ENCODE measurements at places on chromosomes 6 and 20.

- no peak for DNase-seq
Measured at GRCh38 chr20:48159145-48160008, 374.1 kb upstream of the SULF2 start.

DNA sequence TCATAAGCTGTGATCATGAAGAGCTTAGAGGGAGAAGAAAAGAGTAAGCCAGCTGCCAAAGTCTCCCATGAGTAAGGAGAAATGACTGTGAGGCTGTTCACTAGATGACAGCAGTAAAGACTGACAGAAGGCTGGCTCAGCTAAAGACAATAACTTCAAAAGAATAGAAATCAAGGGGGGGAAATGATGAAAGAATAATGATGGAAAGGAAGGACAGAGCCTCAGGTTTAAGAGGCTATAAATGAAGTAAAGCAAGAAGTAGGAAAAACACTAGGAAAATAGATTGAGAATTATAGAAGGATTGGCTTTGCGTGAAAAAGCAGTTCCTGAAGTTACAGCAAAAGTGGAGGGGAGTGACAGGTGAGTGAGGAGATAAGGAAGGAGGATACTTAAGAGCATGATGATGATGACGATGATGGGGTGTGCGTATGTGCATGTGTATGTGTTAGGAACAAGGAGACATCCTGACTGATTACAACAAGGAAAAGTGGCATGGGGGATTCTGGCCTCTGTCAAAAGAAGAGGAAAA lies 48.2 kb downstream of the HBS1L start:
- no peak for DNase-seq

DNA sequence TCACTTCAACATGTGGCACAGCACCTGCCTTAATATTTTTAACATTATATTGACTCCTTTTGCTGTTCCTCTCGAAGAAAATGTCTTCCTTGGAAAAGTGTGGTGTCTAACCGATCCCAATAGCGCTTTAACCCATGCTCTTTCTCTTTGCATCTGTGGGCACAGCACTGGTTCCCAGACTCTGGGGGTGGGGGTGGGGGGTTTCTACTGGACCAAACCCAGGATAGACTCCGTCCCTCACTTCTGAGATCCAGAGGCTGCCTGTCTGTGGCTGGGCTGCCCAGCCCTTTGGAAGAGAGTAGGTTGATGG lies 3.9 kb upstream of the ZNF292 start:
- DNase-seq = no peak

DNA sequence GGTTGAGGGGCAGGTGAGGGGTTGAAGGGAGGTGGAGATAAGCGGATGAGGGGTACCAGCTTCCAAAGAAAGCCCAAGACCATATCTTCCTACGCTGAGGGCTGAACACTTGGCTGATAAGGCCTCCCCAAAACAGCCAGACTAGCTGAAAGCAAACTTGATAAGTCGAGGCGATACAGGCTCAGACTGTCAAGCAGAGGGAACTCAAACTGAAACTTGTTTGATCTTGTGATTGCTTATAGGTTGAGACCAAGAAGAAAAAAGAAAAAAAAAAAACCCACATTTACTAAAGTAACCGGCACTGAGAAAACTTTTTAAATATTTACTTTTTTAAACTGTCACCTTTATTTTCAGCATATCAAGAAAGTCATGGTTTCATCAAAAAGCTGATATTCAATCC lies 73.6 kb downstream of the TRERF1 start:
- no peak for DNase-seq

DNA sequence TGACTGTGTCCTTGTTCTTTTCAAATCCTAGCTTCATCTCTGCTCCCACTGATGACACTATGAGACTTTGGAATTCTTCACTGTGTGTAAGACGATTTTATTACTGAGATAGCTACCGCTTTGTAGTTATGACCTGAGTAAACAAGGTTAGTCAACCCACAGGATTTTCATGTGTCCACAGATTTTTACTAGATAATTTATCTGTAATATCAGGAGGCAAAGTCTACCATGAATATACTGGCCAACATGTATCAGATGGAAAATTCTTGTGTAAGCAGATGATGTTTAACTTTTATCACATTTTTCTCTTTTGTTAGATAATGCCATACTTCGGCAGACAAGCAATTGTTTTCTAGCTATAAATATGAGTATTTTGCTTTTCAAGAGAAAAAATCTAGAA lies 119.8 kb downstream of the SGK1 start:
- no peak for DNase-seq

DNA sequence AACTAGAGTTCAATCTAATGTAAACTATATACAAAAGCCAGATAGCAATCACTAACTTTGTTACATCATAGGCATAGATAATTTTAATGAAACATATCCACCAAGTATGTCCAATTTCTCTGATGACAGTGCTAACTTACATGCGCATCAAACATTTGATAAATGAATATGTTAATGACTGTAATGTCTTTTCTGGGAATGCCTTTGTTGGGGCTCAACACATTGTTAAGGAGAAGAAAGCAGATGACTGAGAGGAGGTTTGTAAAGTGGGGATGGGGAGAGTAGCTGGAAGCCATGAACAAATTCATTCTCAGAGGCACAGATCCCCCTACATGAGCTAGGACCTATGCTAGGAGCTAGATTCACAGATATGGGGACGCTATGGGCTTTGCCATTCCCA lies 950.0 kb downstream of the KIF16B start:
- no peak for DNase-seq

DNA sequence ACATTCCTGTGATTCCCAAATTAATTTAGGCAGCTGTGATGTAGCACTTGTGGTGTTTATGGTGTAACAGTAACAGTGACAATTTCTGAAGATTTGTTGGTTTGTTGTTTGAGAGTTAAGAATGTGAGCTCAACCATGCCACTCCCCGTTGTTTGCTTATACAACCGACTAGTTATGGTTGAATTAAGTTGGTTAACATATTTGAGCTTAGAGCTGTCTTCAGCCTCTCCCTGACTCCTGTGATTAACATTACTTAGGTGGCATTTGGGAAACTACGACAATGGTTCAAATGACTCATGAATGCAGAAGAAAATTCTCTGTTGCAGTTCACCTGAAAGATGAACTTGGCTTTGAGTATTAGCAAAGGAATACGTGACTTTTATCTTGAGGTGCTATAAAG lies 35.9 kb upstream of the PRL start:
- no peak for DNase-seq

DNA sequence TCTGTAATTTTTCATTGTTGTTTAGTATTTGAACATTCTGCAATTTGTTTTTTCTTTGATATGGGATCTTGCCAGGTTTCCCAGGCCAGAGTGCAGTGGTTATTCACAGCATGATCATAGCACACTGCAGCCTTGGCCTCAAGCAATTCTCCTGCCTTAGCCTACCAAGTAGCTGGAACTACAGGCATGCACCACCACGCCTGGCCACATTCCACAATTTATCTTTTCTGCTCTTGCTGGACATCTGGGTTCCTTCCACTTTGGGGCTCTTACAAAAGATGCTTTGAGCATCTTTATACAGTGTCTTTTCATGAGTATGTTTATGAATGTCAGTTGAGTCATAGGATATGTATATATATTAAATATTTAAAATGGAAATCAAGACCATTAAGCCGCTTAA lies 42.0 kb downstream of the PGM3 start:
- no peak for DNase-seq

DNA sequence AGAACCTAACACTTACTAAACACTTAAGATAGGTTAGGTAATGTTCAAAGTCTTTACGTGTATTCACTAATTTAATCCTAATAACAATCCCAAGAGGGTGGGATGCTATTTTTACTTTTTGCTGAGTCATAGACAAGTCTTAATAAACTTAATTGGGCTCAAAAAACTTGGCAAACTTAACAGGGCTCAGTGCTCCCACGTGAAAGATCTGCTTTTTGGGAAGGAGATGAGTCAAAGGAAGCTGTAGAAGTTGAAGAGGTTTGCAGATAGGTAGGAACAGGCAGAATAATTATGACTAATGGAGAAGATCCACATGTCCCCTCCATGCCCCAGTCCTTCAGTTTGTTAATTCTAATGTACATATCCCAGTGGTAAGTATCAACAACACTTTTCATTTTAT lies 44.5 kb upstream of the STMND1 start:
- no peak for DNase-seq

DNA sequence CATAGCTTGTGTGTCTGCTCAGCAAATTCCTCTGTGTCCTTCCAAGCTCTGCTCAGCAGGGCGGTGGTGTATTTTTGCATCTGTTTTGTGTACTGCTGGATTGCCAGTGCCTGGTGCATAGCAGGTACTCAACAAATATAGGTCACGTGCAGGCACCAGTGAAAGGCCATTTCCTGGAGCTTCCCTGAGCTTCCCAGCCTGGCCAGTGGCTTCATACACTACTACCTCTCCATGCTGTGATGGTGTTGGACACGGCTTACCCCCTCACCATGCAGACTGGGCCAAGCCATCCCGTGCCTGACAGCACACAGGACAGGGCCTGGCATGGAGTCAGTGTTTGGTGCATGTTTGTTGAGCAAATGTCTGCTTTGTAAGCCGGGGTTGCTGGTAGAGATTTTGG lies 7.7 kb upstream of the PHACTR3 start:
- no peak for DNase-seq

DNA sequence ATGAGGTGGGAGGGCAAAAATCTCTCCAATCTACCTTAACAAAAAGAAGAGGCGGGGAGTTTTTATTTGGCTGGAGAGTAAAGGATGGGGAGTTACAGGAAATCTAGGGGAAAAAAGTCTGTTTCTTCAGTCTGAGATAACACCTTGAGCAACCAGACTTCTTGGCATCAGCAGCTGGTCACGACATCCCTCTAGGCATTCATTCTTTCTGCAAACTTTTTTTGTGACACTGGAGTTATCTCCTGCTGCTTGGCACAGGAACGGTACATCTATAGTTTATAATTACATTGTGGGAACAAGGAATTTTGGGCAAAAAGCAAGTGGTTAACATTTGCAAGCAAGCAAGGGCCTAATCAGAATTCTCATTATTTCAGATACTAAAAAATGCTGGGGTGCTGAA lies 50.6 kb upstream of the IFNGR1 start:
- DNase-seq = no peak

- DNase-seq = no peak
Measured at GRCh38 chr20:17616480-17617211, 46.8 kb downstream of the DSTN start.

DNA sequence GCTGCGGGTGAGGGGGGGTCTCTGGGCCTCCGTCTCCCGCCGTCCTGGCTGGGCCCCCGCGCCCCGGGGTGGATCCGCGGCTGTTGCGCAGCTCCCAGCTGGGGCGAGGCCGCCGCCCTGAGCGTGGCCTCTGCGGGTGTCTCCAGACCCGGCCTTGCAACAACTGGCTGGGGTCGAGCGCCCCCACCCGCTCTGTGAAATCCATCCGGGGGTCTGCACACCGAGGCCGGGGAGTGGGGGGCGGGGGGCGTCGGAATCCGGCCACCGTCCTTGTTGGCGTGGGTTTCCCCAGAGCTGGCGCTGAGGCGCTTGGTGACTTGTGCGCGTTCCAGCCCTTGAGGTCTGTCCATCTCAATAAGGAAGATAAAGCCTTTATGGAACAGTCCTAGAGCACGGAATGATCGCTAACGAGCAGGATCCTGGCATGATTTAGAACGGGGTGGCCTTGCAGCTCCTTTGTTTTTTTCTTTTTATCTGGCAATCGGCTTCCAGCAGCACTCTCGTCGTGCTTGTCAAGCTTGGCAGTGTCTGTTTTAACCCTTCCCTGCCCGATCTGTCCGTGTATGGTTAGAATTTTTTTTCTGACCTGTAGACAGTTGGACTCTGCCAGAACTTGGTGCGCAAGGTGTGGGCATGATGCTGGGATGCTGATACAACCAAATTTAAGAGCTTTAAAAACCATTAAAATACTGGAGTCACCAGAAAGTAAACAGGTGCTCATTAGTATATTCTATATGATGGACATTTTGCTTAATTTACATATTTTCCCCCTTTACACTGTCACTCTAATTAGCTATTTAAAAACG lies 675 bp downstream of the DSTN start:
- DNase-seq = no peak

DNA sequence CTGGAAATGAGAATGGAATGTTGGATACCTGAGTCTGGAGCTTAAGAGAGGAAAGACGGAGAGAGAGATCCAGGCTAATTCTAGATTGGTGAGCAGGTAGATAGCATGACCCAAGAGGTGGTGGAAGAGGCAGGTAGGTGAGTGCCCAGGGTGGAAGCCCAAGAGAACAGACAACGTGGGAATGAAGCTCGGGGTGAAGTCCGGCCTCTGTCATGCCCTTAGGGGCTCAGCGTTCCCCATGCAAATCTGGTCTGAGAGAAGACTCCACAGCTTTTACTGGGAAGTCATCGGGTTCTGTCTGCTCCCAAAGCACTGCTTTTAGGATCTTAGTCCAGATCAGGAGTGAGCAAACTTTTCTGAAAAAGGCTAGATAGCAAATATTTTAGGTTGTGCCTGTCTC lies 3.6 kb downstream of the NELFCD start:
- DNase-seq = no peak

DNA sequence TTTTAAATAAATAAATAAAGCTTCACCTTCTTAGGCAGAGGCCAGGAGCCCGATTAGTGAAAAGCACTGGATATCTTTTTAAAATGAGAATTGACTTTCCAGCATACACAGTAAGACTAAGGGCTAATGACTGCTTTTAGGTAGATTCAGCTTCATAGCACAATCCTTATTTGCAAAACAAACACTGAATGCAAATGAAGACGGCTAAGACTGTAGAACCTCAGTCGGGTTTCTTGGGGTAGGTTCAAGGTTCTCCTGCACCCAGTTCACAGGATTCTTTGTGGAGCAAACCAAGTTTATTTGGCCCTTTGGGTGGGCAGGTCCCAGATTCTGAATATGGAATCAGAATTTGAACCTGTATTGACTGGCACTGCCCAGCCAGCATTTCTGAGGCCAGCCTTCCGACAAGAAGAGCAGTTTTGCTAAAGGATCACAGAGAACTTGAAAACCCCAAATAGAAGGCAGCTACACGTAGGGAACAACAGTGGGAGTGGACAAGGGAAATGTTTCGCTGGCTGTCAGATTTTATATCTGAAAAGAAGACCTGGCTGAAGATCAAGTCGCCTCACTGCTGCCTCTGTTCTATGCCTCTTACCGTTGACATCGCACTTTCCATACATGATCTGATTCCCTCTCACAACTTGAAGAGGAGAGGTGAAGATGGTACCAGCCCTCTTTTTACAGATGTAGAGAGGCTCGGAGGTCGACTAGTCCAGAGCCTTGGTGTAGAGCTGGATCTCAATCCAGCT lies 8.2 kb downstream of the TRERF1 start:
- DNase-seq = no peak

Data from epithelial cell of prostate (primary cell).